ENCODE measurements at places on chromosomes 5 and 9.

DNA sequence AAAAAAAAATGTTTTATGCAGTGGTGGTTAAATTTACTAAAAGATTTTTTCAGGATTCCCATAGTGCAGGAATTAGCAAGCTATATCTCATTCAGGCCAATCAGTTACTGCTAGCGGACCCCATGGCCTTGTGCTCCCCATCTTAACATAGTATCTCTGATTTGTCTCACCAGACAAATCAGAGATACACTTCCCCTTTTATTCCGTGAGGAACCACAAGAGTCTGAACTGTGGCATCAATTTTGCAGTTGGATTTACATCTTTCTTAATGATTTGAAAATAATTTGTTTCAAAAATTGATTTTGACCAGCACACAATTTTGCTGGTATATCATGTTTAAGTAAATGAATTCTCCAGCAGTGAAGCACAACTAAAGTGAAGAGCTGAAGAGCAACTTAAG lies 17.9 kb downstream of the ITGA1 start:
- DNase-seq: no peak

DNA sequence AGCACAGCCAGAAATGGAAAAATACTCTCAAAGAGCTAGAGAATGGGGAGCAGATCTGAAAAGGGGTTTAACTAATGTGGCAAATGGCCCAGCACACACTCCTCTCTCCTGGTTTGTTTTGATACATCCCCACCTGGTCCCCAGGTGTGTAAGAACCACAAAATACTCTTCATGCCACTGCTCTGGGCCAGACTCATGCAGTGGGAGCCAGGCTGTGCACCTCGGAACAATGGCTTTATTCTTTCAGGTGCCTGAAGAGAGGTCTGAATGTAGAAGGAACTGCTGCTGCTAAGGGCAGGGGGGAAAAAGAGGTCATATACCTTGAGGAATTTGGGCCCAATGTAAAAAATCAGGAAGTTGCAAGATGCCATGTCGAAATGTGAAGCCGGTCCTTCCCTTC lies 123.9 kb upstream of the ADAMTSL1 start:
- no peak for DNase-seq

GRCh38 chr5:128765448-128766061 lies 199.7 kb upstream of the SLC27A6 start:
- DNase-seq: no peak

DNA sequence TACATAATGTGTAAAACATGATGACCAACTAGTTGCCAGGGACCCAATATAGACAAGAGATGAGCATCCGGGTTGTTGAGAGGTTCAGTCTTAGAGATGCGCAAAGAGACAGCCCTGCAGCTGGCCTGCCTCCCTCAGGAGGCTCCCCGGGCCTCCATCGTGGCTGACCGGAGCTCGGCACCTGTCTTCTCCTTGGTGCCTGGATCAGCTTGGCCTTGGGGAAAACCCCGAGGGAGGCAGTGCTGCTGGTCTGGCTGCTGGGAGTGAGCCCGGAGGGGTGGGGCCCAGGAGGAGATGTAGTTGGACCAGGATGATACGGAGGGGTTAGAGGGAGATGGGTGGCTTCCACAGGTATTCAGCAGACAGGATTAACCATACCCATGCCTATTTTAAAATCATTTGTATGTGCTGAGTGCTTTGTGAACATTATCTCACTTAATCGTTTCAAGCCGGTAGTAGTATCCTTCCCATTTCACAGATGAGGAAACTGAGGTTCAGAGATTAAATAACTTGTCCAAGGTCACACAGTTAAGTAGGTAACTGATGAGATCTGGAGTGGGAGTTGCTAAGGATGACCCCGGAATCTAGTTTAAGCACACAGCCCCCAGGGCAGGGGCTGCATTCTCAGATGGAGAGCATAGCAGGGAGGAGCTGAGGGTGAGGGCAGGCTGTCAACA lies 173.8 kb downstream of the COL23A1 start:
- no peak for DNase-seq

- no peak for DNase-seq
Observed at GRCh38 chr5:149724130-149724840, 5.8 kb upstream of the PPARGC1B start.

- no peak for DNase-seq
Observed at GRCh38 chr5:41156739-41157138, 56.6 kb downstream of the C6 start.

- no peak for DNase-seq
Observed at GRCh38 chr9:95667789-95668188, 151.0 kb upstream of the PTCH1 start.

Data from CD4-positive, alpha-beta T cell (primary cell).